H9 (cell line): ENCODE measurements at places on chromosomes 16 and 17.

DNA sequence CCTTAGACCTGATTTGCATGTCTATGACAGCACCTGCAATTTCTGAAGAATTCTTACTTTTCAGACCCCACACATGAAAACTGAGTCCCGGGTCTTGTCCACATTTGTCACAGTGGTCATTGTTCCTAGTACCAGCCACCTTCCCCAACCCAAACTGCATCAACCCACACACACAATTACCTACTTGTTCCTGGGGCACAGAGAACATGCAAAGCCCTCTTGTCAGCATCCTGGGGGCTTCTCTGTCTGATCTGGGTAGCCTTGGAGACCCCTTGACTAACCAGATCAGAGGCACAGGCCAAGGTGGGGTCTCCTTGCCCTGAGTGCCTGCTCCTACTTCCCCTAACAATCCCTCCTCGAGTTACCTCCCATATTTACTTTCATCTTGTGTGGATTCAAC lies 36.7 kb upstream of the PIK3R6 start:
- DNase-seq: peak; percentile 24

DNA sequence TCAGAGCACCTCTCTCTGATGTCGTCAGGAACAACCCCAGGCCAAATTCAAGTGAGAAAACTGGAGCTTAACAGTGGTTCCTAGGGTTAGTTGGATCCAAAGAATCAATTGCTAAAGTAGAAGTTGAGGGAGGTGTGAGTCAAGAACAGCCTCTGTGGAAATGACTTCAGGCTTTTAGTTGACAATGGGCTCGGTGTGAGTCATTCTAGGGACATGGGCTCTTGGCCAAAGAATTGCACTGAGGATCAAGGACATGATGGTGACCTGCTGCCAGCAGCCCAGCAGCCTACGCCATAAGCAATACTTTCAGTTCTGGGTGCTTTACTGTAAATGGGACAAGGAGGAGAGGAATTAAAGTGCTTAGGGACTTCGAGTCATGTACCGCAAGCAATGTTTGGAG lies 32.1 kb upstream of the SMURF2 start:
- DNase-seq: no peak

- DNase-seq: peak; percentile 31
Measured at GRCh38 chr17:58335061-58335731, 6.6 kb upstream of the TSPOAP1 start.

DNA sequence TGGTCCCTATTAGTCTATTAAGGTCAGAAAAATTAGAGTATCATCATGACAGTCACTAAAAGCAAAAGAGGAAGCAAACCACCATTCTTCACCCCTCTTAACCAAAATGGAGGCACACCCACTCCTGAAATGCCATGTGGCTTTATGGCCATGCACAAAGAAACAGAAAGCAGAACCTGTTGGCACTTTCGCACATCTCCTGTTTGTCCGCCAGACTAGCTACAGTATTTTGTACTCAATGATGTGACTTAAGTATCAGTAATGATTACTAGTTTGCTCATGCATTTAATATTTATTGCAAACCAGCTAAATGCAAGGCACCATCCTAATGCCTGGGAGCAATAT lies 70.2 kb upstream of the GNAO1 start:
- no peak for DNase-seq

GRCh38 chr17:58317421-58318064 lies 11.1 kb downstream of the TSPOAP1 start:
- DNase-seq: peak; percentile 83

DNA sequence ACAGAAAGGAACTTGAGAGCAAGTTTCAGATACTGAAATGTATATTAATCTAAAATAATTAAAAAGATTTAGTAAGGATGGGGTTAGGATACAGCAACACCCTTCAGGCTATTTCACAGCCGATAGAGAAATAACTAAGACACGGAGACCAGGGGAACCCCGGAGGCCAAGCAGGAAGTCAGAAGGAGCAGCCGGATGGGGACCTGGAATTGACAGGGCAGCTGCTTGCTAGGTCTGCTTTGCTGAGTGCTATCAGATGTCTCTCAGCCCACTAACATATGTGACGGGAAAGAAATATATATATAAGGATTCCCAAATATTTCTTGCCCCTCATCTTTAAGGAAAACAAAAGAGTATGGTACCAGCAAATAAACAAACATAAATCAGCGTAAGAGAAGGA lies 154.1 kb upstream of the CDH5 start:
- no peak for DNase-seq

DNA sequence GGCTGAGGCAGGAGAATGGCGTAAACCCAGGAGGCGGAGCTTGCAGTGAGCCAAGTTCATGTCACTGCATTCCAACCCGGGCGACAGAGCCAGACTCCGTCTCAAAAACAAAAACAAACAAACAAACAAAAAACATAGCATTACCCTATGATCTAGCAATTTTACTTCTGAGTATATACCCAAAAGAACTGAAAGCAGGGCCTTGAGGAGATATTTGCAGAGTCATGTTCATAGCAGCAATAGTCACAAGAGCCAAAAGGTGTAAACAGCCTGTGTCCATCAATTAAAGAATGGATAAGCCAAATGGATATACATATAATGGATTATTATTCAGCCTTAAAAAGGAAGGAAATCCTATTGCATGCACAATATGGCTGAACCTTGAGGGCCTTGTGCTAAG lies 63.1 kb downstream of the TOM1L2 start:
- no peak for DNase-seq

DNA sequence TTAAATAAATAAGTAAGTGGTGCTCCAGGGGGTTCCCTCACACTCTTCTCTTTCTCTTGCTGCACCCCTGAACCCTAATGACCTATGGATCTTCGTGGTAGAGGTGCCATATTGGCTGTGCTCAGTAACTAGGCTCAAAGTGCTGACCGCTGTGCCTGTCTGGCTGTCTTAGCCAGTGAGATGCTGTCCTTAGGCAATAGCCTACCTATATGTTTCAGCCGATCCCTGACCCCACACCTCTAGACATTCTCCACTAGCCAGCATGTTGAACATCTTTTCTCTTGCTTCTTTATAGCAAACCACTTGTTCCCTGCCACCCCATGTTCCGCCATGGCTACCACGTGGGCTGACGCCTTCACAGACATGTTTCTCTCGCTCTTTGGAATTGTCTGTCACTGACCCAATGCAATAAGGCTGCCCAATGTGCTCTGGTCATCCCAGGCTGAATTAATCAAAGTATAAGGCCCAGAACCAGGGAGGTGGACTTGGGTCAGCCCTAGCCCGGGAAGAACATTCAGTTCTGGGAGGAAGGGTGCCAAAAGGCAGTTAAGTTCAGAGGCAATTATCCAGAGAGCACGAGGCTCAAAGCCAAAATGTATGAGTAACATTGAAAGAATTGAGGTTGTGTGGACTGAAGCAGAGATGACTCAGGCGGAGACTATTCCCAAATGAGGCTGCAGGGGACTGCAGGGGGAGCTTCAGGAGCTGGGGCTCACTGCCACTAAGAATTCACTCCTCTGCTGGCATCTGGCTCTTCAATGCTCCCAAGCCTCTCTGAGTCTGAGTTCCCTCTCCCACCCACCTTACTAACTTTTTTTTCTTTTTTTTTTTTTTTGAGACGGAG lies 28.7 kb upstream of the TNRC6A start:
- DNase-seq: peak; percentile 77

- DNase-seq: no peak
Measured at GRCh38 chr16:9118170-9118569, 26.7 kb downstream of the HAPSTR1 start.

DNA sequence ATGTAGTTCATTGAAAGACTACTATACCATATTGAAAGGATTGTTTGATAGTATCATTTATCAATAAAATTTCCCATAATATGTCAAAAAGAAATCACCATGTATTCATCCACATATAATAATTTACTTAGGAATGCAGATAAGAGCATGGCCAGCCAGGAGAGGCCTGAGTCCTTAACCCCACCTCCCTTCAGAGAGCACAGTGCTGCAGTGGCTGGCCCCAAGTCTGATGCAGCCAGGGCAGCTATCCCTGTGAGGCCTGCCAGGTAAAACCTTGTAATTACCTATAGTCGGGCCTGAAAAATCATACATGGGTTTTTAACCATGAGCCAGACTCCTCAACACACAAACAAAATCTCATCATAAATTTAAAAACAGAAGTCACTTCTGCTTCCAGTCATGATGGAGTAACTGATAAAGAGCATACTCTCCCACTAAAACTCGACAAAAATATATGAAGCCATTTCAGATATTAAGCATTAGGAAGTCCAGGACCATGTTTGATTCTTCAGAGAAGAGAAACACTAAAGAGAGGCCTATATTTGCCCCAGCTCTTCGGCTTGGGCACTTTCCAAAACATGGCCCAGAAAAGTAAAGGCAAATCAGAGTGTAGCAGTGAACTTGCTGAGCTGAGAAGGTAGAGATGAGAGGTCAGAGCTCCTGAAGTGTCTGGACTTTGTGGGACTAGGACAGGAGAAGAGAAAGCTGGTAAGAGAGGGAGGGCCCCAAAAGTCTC lies 40.9 kb upstream of the CCNF start:
- DNase-seq: no peak

DNA sequence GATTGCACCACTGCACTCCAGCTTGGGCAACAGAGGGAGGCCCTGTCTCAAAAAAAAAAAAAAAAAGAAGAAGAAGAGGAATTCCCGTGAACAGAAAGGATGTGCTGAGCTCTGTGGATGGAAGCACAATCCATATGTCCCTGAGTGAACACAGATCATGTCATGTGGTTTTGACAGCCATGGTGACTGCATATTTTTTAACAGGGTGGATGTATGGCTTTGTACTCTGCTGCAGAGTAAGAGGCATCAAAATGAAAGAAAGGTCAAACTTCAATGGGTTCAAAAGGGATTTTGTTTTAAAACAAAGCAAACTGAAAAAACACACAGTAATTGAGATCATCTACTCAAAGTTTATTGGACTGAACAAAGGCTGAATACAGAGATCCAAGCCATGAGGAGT lies 31.5 kb downstream of the MXRA7 start:
- no peak for DNase-seq

DNA sequence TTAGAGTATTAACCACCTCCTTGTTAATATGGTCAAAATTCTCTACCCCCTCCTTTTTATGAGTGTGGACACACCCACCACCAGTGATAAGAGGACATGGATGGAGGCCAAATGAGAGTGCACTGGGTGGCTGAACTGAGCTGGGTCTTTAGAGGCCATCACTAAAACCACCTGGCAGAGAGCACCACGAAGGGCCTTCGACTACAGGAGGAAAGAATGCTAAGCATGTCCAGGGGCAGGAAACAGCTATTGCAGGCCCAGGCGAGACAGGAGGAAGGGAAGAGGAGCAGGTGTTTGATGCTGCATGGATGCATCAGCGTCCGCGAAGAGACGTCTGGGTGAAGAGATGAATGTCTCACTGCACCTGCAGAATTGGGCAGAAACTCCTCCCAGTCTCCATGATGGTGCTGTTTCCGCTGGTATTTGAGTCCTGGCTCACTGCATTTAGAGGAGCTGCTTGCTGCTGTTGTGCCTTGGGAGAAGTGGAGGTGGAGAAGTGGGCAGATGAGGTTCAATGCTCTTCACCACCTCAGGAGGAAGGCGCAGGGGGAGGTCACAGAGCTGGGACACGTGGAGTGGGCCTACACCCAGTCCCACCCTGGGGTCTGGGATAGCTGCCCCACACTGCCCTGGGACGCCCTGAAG lies 33.2 kb downstream of the SPHK1 start:
- DNase-seq: peak; percentile 67

GRCh38 chr16:75258807-75259141 lies 7.3 kb upstream of the BCAR1 start:
- DNase-seq: no peak

- DNase-seq: peak; percentile 82
Measured at GRCh38 chr17:57553991-57554825, 190.9 kb downstream of the CCDC182 start.

DNA sequence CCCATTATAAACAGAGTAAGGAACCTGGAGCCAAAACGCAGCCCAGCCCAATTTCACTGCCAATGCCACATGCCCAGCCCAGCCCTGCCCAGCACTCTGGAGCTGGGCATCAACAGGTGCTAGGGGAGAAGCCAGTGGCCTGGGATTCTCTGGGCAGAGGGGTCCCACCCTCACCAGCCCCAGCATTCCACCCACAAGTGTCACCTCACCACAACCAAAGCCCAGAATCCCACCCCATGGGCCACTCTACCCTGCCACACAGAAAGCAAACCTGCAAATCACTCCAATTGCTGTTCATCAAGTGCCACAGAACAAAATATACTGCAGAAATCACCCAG lies 102.5 kb upstream of the CDH5 start:
- no peak for DNase-seq

DNA sequence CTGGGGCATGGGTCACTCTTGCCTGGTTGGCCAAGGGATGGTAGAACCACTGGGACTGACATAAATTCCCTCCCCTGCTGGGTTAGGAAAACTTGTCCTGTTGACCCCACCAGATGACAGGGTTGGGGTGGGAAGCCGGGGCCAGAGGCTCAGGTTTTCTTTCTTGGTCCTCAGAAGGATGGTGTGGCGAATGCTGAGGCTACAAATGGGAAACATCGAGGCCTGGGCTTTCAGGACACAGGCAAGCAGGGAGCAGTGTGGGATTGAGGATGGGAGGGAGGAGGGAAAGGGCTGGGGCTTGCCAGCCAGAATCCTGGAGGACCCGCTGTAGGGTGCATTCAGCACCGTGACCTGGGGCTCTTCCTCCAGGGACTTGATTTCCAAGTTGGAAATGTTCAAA lies 14.5 kb upstream of the PLEKHG4 start:
- no peak for DNase-seq

GRCh38 chr17:22470411-22471175 lies 778.3 kb downstream of the KCNJ18 start:
- DNase-seq: no peak

GRCh38 chr17:57439651-57440050 lies 183.3 kb downstream of the MSI2 start:
- DNase-seq: no peak

DNA sequence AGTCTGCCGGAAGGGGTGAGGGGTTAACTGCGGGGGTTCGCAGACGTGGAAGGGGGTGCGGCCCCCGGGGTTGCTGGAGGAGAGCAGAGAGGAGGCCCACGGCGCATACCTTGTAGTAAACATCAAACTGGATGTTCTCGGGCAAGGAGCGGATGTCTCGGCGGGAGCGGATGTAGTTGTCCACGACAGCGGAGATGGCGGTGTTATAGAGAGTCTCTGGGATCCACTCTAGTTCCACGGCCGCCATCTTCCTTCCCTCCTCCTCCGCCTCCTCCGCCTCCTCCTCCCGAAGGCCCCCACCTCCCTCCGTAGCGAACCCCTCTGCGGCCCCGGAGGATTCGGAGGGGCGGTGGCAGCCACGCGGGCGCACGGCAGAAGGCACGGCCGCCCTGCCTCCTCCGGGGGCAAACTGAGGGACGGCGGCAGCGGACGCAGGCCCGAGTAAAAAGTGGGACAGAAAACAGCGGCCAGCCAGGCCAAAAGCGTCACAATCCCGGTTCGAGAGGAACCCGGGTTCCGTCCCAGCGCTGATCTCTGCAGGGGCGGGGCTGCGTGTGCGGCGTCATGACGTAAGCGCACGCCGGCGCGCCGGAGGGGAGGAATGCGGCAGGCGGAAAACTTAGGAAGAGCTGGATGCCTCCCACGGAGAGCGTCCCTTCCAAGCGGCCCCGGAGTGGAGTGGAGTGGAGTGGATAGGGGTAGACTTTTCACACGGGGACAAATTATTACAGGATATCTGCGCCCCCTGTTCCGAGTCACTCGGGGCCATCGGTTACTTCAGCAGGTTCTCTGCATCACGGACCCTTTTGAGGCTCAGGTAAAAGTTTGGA lies at the start of gene APPBP2:
TSS of gene APPBP2 (minus strand) at position 558 of the 830 bp plus-strand sequence. CDS start at position 247, 311 bp downstream.
- peak; percentile 91 for DNase-seq

GRCh38 chr16:86736502-86736901 lies 158.2 kb downstream of the FOXL1 start:
- no peak for DNase-seq

- DNase-seq: no peak
Measured at GRCh38 chr17:36721560-36722120, 120.3 kb downstream of the MRM1 start.

GRCh38 chr17:77862890-77863813 lies 95.4 kb upstream of the TNRC6C start:
- no peak for DNase-seq
